ENCODE measurements at places on chromosomes 5 and 9. TPM values are rescaled to one million over a fixed set of nuclear protein-coding genes. Genes with fewer than 3 reads are reported as not detected.

- DNase-seq, result no peak
Observed at GRCh38 chr5:149674686-149675085, 55.4 kb upstream of the PPARGC1B start.

GRCh38 chr9:973295-973834 is 3.1 kb upstream of the DMRT3 start:
- DNase-seq, result no peak

- DNase-seq, result no peak
Observed at GRCh38 chr9:131831380-131832165, 91.7 kb upstream of the RAPGEF1 start.

GTF3C4 gene
- total RNA-seq, result 21.3 TPM

MYMK gene
- not detected for total RNA-seq

ZNF474 gene
- 0.68 TPM for total RNA-seq
